Activated CD8-positive, alpha-beta memory T cell treated with anti-CD3 and anti-CD28 coated beads, Interleukin-2, amount 10 ng/mL, durations not matched to agents 7 days and 5 days (primary cell): ENCODE measurements at places on chromosomes 13 and 19. TPM values are rescaled to one million over a fixed set of nuclear protein-coding genes. Genes with fewer than 3 reads are reported as not detected.

The MAB21L1 gene
- not detected for total RNA-seq

The PTGER1 gene
- total RNA-seq: 0.40 TPM

The ADGRE3 gene
- total RNA-seq: not detected

DNA sequence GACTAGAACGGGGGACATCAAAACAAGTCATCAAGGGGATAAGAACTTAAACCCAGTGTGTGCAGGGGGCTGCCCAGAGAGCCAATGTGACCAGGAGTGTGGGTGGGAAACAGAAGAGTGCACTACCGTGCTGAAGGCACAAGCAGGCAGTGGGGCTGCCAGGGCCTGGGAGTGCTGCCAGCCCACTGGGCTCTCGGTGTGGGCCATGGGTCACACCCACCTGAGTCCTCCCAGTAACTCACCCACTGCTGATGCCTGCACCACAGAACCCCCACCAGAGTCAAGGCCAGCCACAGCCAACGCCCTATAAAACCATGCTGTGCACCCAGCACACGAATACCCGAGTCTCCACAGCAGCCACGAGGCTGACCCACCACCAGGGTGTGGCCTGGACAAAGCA is 8.5 kb downstream of the MED26 start:
- DNase-seq: no peak

GRCh38 chr19:55487924-55488687 is at the start of gene SSC5D:
Gene SSC5D, plus strand, starts transcription at chr19:55488436. Its CDS starts 154 bp downstream, at chr19:55488590.
- DNase-seq: no peak

The FSD1 gene
- 30.6 TPM for total RNA-seq

DNA sequence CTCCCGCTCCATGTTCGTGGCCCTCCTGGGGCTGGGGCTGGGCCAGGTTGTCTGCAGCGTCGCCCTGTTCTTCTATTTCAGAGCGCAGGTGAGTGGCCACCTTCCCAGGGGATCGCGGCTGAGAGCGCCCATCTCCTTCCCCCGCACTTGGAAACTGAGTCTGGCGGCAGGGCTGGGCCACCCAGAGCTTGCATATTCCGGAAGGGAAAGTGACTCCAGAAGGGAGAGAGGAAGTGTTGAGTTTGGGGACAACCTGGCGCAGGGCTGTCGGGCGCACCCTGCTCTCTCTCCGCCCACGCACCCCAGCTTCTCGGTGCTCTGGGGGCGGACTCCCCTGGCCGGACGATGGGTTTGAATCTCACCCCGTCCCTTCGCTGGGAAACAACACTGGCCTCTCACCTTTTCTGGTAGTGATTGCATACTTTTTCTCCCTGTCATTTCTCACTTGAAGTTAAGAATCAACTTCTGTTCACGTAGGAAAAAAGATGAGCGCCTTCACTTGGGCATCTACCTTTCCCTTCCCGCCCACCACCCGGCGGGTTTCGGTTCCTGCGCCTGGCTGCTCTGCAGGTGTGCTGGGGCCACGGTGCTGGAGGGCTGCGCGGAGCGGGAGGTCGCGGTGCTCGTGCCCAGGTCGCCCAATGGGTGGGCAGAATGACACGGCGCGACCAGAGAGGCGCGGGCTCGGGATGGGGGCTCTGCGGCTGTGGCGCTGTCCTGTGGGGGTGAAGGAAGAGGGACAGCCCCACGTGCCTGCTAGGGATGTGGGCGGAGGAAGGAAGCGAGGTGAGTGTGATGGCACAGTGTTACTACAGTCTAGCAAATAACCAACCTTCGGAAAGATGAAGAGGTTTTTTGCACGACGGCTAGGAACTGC is 721 bp downstream of the TNFSF11 start:
- peak; percentile 66 for DNase-seq

The EDDM13 gene
- 0.67 TPM for total RNA-seq

DNA sequence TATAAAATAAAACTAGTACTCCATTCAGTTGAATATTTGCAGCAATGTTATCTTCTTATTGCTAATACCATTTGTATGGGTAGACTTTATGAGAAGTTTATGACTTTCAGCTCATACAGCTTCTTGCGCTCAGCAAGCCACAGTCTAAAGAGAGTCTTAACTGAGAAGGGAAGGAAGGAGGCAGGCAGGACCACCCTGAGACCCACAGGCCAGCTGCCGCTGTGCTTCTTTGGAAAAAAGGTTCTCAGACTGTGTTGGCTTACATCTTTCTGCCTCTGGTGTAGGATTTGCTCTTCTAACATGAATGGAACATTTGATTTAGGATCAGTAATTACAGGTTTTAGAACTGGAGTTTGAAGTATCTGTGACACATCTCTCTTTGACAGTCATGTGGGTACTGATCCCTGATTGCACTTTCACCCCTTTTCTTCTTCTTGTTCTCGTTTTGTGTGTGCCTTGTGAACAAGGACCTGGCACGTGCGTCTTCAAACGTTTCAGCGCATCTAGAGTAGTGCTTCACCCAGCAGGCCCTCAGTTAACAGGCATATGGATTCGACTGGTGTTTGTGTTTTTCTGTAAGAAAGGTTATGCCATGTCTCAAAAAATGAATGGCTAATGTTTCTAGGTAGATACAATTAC is 7.1 kb upstream of the GPR18 start:
- no peak for DNase-seq

- DNase-seq: no peak
Measured at GRCh38 chr13:58953638-58954037, 1210.1 kb downstream of the DIAPH3 start.

DNA sequence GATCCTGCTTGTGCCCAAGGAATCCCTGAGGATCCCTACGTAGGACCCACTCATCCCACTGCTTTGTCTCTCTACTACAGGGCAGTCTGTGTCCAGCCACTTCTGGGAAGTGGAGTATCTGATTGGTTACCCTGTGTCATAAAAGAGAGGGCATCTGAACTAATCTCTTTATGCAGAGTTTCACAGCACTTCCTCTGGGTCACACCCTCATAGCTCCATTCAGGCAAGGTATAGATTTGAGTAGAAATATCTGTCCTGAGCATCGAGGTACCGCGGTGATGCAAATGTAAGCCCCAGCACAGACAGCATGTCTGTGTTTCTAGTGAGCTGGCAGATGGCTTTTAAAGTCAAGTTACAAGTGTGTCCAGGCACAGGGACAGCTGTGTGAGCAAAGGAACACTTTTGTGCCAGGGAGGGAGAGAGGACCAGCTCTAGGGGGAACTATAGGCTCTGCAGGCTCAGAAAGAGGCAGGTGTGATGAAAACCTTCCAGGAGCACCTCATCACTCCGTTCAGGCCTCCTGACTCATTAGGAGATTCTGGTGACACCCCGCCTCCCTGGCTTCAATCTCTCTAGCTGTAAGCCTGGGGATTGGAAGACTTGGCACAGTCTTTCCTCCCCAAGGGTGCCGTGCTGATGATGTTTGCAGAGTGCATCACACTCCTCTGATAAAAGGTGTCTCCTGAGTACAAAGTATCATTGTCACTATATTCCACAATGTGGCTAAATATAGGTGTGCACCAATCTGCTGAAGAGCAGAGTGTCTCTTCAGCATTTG is 84.3 kb upstream of the UBL3 start:
- DNase-seq: peak; percentile 73

- no peak for DNase-seq
Measured at GRCh38 chr13:75324413-75324940, 157.5 kb downstream of the TBC1D4 start.

The CDADC1 gene
- 14.8 TPM for total RNA-seq

- DNase-seq: no peak
Measured at GRCh38 chr13:97280478-97280877, 58.3 kb downstream of the MBNL2 start.

The PBX4 gene
- total RNA-seq: 62.3 TPM

- no peak for DNase-seq
Measured at GRCh38 chr13:110062077-110062776, 244.7 kb downstream of the COL4A1 start.

DNA sequence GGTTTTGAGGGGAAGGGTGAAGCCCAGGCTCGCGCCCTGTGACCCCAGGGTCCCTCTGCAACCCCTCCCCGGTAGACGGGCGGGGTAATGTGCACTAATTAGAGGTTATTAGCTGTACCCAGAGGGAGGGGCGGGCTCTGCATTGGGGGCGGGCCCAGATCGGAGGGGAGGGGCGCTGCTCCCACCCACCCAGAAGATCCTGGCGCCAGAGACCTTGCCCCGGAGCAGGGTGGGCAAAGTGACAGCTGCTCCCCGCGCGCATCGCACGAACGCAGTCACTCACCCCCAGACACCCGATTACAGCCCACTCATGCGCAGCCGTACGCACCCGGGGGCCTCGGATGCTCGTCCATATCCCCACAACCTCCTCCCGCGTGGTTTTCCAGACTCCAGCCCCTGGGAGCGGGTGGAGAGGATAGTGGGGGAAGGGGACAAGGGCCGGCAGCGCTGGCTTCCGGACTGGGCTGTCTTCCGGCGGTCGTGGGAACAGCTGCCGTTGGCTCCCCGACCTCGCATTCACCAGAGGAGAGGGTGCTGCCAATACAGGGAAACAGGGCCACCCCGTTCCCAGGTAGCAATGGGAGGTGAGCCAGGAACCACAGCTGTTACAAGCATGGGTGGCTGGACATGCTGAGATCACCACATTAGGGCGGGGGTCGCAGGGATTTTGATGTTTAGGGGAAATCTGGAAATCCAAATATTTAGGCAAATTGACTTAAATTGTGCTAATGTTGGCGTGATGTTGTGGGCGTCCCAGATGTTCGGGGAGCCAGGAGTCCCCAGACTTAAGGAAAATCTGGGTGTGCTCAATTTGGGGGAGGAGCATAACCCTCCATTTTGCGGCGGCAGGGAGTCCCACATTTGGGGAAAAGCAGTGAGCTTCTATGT is 2.9 kb upstream of the HOOK2 start:
- peak; percentile 71 for DNase-seq

DNA sequence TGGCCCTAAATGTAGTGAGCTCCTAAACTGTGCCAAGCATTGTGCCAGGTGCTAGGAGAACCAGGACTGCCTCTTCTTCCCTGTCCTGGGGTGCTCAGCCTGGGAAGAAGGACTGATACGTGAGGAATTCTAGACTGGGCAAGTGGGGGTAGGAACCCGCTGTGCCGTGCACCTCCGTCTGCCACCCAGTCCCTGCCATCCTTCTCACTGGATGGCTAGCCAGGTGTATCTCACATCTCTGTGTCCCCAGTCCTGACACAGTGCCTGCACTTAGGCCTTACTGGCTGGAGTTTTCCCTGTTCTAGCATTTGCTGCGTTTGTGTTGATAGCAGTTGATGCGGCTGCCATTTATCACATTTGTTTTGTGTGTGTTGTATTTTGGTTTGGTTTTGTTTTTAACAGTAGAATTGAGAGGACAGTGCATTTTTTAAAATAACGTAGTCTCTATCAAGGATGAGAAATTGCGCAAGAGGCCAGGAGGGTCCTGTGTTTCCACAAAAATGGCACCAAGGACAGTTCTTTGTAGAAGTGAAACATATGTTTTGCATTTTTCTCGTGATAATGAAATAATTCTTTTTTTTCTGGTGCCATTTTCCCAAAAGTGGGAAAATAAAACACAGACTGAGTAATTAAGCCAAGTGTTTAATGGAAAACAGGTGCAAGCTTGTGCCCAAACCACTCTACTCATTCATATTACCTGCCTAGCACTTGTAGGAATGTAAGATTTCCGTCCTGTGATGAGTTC is 4.7 kb upstream of the GPR183 start:
- DNase-seq: no peak

DNA sequence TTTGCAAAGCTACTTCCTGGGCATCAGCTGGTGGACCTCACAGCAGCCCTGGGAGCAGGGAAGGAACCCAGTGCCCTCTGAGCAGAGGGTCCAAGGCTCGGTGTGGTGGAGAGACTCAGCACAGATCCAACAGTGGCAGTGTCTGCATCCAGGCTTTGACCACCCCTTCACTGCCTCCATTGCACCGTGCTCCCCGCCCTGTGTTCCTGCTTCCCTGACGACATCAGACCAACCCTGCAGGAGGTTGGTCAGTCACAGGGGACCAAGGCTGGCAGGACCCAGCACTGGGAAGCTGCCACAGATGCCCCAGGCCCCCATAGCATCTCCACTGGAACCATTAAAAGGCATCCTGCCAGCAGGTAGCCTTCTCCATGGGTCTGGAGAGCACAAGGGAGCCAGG is 7.8 kb upstream of the VSTM2B start:
- no peak for DNase-seq

DNA sequence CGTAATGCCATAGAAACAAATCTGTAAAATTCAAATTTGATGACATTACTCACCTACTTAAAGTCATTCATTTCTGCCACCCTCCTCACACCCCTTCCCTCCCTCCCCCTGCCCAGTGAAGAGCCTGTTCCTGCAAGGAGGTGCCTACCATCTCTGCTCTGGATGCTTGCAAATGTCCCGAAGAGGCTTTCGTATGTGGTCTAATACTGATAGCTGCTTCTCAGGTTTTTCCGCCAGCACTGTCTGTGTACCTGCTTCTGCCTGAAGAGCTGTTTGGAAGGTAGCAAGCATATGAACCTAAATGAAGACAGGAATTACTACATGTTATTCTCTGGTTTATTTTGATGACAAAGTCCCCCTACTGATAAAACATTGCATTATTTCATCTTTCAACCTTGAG is 57.1 kb downstream of the GPALPP1 start:
- DNase-seq: no peak

The ZBTB32 gene
- total RNA-seq: 185 TPM

- DNase-seq: no peak
Measured at GRCh38 chr13:25717666-25718197, 334.1 kb downstream of the SHISA2 start.

GRCh38 chr13:94588541-94588940 is 7.4 kb downstream of the TGDS start:
- no peak for DNase-seq

- no peak for DNase-seq
Measured at GRCh38 chr13:43694146-43694664, 92.6 kb downstream of the ENOX1 start.

The ZSCAN4 gene
- total RNA-seq: not detected

DNA sequence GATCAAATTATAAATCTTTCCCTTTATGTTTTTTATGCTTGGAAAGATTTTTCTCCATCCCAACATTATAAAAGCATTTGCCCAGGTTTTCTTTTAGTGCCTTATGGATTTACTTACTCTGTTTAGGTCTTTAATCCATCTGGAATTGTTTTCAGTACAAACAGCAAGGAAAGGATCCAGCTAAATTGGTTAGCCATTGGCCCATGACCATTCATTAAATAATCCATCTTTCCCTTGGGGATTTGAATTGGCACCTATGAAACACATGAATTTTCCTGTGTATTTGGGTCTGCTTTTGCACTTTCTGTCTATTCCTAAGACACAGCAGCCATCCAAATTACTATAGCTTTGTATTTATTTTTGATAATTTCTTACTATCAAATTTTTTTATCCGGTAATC is 28.8 kb upstream of the SHKBP1 start:
- DNase-seq: no peak

GRCh38 chr13:80841414-80841813 is 500.5 kb upstream of the SPRY2 start:
- no peak for DNase-seq

GRCh38 chr19:42553292-42554045 is 25.2 kb upstream of the CEACAM1 start:
- DNase-seq: peak; percentile 33
